ENCODE measurements at places on chromosomes 6 and 20. TPM values are rescaled to one million over a fixed set of nuclear protein-coding genes. Genes with fewer than 3 reads are reported as not detected.

DNA sequence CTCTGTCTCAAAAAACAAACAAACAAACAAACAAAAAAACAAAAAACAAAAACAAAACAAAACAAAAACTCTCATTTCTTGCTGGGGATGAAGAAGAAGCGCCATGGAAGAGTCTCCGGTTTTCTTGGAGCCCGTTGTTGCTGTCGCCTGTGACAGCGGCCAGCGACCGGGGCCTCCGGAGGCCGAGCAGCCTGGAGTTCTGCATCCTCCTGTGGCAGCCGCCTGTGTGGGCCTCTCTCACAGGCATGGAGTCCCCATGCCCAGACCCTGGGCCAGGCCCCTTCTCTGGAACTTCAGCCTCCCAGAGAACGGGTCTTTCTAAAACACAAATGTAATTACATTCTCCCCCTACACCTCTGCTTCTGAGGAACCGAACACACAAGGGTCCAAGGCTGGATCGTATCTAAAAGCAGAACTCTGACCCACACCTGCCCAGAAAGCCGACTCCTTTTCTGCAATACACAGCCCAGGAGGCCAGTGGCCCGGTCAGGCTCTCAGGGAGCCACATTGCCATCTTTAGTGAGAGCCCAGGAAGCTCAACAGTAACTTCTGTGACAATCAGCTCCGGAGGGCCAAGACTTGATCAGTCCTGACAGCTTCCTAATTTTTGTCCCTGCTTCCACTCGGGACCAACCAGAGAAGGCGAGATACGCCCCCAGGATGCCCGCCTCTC is 18.5 kb downstream of the DACT2 start:
- no peak for DNase-seq

Gene FOXS1
- not detected for total RNA-seq

GRCh38 chr20:52981051-52981450 is 8.9 kb downstream of the TSHZ2 start:
- DNase-seq, result no peak

Gene FYN
- total RNA-seq, result 103 TPM

Gene PAX1
- total RNA-seq, result not detected

DNA sequence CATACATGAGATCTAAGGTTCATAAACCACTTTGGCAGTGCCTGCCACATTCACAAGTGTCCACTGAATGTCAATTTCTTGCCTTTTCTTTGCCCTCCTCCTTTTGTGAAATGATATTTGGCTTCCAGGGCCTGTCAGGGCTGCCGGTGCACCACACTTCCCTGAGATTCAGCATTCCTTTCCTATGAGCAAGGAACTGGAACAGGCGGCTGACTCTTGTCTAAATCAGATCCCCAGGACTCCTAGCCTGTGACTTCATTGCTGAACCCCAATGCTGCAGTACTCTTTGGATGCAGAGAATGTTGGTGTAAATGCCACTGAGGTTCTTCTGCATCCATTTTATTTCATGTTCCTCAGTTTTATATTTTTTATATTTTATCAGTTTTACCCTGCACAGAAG is 172.2 kb downstream of the ARID1B start:
- peak; percentile 79 for DNase-seq

Gene ABHD16B
- not detected for total RNA-seq

DNA sequence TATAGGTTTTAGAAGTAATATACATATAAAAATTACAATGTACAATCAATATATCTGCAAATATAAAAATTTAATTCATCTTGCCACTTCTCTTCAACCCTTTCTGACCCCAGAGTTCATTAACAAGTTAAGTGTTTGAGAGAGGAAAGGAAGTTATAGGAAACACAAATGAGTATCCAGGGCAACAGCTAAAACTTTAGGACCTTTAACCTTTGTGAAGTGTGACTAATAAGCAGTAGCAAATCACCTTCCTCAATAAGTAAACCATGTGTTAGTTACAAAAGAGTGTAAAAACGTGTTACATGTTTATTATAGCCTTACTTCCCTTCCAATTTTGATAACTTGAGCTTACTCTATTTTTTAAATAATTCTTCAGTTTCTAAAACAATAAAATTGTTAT is 73.4 kb upstream of the SIM1 start:
- peak; percentile 39 for DNase-seq

Measured in LHCN-M2 (cell line).